ENCODE measurements at places on chromosomes 3 and 15.

- no peak for DNase-seq
These were observed 9.7 kb upstream of the PGPEP1L start for GRCh38 chr15:99017322-99017701.

DNA sequence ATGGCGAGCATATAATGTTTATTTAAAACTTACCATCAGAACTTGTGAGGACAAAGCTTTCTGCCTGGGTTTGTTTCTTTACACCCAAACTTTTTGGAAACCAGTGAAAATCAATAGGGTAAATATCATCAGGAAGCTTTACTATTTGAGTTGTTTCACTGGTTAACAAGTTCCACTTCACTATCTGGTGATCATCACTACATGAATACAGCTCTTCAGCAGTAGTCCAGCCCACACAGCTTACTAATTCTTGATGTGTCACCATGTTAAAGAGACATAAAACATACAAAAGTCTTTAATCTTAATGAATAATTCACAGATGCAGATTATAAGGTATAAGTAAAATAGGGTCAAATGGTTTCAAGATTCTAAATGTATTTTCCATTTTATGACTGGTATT is 17.6 kb downstream of the IFT80 start:
- no peak for DNase-seq

GRCh38 chr15:29003840-29004233 is 118.1 kb downstream of the APBA2 start:
- DNase-seq = no peak

DNA sequence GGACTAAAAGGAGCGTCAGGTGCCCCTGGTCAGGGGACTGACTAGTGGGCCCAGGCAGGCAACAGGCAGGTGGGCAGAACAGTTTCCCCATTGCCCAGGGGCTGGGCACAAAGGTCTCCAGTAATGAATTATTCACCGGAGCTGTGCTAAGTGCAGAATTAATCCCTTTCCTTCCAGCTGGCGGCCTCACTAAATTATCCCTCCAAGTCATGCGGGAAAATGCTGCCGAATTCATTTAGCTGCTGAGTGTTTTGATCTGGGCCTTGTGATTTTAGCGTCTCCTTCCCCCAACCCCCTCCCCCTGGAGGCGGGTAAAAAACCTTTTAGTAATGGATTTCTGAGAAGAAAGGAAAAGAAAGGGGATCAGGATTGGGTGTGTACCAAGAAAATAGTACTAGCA is 47.2 kb downstream of the CCDC33 start:
- no peak for DNase-seq

DNA sequence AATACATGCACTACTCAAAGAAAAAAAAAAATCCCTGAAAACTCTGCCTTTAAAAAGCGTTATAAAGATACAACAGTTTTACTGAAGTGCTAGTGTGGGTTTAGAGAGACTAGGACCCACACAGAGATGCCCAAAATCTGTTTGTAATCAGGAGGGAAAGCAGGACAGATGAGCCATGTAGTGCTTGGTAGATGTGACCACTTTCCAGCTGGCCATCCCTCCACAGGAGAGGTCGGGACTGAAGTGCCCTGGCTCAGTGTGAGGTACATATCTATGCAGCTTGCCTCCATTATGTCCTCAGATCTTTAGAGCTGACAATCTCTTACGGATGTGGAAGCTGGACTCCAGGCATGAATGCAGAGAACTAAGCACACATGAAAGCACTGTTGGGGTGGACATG is 57.5 kb upstream of the NANOGP8 start:
- no peak for DNase-seq
